Stimulated activated CD4-positive, alpha-beta T cell treated with anti-CD3 and anti-CD28 coated beads, Interleukin-12 subunit alpha, Interleukin-12 subunit beta, amount 100 ng/mL, for 48 hours (primary cell): ENCODE measurements at places on chromosomes 7 and 10.

DNA sequence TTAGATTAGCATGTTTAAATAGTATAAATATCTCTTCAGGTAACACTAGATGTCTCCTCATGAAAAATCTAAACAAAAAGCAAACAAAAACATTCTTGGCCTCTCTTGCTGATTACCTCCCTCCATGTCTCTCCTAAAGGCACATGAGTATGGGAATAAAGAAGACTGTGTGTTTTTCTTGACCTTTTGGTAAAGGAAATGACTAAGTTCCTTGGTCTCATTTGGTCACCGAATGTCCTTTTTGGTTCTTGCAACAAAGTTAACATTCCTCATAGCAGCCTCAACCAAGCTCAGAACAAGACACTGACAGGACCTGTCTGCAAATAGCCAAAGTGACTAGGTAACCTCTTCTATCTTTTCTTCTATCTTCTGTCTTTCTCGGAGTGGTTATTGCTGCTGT lies 35.5 kb downstream of the POM121L12 start:
- no peak for DNase-seq

DNA sequence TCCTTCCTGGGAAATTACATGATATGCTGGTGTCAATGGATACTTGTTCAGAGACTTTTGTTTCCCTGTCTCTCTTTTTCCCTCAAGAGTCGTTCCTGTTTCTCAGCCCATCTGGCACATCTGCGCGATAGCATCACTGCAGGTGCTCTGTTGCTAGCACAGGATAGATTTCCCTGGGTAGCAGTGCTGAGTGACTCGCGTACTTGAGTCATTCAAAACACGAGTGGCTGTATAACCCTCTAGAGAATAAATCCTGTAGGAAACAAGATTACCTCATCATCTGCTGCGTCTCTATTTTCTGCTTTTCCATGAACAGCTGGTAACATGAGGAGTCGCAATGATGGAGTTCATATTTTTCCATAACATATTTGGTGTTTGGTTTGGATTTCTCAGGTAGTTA lies 452.0 kb upstream of the FZD8 start:
- no peak for DNase-seq

GRCh38 chr7:158216198-158216597 lies 371.4 kb downstream of the PTPRN2 start:
- no peak for DNase-seq

GRCh38 chr10:118241229-118242137 lies 100.6 kb downstream of the FAM204A start:
- DNase-seq: peak; percentile 61

DNA sequence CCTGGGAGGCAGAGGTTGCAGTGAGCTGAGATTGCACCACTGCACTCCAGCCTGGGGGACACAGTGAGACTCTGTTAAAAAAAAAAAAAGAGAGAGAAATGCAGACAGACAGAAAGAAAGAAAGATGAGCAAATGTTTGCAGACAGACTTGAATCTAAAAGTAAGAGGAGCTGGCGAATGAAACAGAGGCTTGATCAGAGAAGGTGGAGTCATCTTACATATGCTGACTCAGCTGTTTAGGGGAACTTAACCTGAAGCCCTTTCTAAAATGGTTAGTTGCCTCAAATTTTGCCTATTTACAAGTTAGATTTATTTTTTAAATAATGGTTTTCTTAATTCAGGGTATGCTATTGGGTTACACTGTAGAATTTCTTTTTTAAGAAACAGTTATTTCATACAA lies 5.4 kb downstream of the FAM171A1 start:
- no peak for DNase-seq

DNA sequence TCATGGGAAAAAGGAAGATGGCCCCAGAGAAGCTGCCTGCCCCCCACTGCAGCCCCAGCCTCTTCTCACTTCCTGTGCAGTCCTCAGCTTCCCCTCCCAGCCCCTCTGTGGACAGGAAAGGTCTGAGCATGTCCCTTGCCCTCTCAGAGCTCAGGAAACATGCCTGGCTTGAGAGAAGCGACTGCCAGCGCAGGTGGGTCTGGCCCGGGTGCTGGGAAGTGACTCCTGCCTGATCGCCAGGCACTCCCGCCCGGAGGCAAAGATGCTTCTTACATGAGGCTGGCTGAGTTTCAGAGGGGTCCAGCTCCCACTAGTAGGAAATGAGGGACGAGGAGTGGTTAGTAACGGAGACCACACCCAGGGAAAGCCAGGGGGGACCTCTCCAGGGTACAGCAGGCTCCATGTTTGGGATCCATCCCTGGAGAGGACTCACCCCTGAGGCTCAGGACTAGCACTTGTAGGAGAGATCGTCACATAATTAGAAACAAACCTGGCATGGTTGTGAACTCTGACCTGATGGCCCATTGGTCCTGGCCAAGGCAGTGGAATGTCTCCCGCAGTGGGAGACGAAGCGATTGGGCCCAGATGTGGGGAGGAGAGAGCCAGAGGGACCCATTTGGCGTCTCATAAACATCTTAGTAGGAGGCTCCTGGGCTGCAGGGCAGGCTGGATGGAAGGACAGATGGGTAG lies 12.3 kb downstream of the ELN start:
- DNase-seq: no peak

- DNase-seq: no peak
Observed at GRCh38 chr7:54729107-54729506, 29.9 kb downstream of the SEC61G start.

GRCh38 chr10:123637326-123637880 lies 28.8 kb upstream of the GPR26 start:
- no peak for DNase-seq

GRCh38 chr7:66654275-66655112 lies 25.8 kb downstream of the KCTD7 start:
- peak; percentile 96 for DNase-seq

GRCh38 chr7:50591098-50591479 lies 25.9 kb upstream of the DDC start:
- no peak for DNase-seq

GRCh38 chr7:67923286-67923685 lies 926.7 kb downstream of the TYW1 start:
- no peak for DNase-seq

GRCh38 chr10:85250304-85250703 lies 921.9 kb downstream of the CCSER2 start:
- DNase-seq: no peak

- no peak for DNase-seq
Observed at GRCh38 chr7:70763961-70764691, 367.8 kb upstream of the GALNT17 start.

- DNase-seq: no peak
Observed at GRCh38 chr10:17235136-17235535, 7.1 kb downstream of the VIM start.

- no peak for DNase-seq
Observed at GRCh38 chr10:122485670-122486069, 24.3 kb downstream of the HTRA1 start.

- no peak for DNase-seq
Observed at GRCh38 chr7:77335581-77335980, 80.6 kb downstream of the GSAP start.

- no peak for DNase-seq
Observed at GRCh38 chr10:31134311-31134952, 102.8 kb upstream of the ZNF438 start.

DNA sequence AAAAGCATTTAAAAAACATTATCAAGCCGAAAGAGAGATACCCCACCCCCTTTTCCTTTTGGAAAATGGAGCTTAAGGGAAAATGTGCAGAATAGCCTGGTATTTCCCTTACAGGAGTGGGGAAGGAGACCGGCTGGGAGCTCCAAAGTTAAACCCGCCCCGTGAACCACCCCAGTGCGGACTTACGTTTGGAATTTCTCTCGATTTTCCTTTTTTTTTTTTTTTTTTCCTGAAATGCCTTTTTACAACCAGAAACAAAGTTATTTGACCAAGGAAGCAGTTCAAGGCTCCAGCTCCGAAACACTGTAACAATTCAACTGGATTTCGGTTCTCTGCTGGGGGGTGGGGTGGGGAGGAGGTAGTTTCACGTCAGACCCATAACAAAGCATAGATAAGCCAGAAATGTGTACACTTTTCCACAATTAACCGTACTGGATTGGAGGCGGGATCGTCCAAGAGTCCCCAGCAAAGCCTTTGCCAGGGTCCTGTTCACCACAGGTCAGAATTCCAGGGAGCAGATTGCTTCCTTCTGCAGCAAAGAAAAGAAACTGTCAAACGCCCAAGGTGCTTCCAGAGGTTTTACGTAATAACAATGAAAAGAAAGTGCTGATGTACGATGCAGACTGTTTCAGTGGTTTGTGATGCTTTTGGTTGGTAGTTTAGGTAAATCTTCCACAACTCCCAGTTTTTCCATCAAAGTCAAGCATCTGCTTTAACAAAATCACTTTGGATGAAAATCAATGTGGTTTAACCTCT lies 6.7 kb downstream of the SKIDA1 start:
- DNase-seq: no peak

- no peak for DNase-seq
Observed at GRCh38 chr7:55223023-55223422, 142.1 kb upstream of the LANCL2 start.

DNA sequence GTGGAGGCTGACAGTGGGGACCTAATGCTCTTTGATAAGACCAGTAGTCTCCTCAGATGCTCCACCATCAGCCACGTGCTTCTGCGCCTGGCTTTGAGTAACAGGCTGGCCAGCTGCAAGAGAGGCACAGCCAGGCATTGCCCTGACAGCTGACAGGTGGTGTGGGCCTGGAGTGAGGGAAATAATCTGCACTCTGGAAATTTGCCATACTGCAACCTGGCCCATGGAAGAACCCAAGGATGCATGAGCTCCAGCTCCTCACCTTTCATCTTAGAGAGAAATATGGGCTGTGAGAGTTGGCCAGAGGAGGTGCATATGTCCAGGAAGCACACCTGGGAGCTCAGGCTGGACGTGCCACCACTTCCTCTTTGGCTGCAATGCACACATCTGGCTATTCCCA lies 118.9 kb downstream of the PLXDC2 start:
- DNase-seq: no peak

- DNase-seq: no peak
Observed at GRCh38 chr10:85665681-85666080, 700.9 kb downstream of the GRID1 start.

- DNase-seq: no peak
Observed at GRCh38 chr7:155298288-155298833, 683 bp downstream of the INSIG1 start.

- DNase-seq: no peak
Observed at GRCh38 chr10:119449760-119450461, 92.6 kb downstream of the RGS10 start.

GRCh38 chr7:101066141-101066832 lies 19.0 kb upstream of the TRIM56 start:
- no peak for DNase-seq

- DNase-seq: no peak
Observed at GRCh38 chr7:96532428-96532935, 177.2 kb downstream of the SEM1 start.

DNA sequence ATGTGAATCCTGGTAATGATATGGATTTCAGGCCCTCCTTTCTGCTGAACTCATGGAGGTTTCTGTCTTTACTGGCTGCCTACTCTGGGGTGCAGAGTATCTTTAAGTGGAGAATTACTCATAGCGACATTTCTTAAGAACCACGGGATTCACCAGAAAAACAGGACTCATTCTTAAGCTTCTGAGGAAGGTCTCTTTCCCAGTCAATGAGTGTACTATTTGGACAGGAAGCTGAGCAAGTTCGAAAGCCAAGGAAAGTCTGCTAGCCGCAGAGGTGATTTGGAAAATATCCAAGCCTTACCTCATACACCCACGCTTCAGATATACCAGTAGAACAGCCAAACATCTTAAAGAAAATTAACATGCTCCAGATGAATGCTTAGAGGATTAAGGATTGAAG lies 377.6 kb upstream of the MYO3A start:
- DNase-seq: no peak

- DNase-seq: no peak
Observed at GRCh38 chr7:158772916-158773315, 56.4 kb downstream of the ESYT2 start.

GRCh38 chr10:97182288-97182990 lies 3.3 kb downstream of the SLIT1 start:
- no peak for DNase-seq

DNA sequence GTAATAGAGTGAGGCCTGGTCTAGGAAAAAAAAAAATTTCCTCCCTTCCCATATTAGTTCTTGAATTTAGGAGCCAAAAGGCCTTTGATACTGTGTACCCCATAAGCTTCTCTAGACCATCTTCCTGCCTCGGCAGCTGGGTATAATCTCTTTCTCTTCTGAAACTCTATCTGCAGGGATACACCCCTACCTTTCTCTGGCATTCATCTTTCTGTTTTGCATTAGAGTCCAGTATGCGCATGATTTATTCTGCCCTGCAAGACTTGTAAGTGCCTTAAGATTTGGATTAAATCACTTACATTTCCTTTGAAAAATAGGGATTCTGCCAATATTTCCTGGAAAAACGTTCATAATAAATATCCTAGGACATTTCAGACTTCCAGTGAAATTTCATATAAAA lies 431.2 kb downstream of the PLXDC2 start:
- no peak for DNase-seq

DNA sequence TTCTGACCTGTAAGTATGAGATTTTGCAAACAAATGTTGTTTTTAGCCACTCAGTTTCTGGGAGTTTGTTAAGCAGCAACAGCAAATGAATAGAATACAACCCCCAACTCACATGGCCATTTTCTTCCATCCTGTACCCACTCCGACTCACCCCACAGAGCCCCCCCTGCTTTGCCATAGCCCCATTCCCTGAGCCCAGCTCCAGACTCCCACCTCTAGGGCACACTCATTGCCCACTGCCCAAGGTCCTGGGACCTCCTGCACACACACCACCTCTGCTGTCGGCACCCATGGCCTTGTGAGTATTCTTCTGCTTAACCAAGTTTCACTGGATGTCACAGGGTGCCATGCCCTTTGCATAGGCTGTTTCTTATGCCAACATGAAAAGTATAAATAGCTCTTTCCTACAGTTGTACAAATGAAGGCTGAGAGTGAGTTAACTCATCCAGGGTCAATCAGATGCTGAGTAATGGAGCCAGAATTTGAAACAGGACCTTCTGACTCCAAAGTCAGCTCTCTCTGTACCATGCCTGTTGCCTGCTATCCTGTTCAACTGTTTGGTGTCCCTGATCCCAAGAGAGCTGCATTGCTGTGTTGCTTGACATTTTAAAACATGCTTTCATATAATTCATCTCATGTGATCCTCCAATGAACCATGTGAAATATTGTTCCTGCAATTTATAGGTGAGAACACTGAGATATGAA lies 367.8 kb upstream of the ZMIZ1 start:
- no peak for DNase-seq

- DNase-seq: no peak
Observed at GRCh38 chr10:131673396-131673795, 227.4 kb upstream of the PPP2R2D start.

DNA sequence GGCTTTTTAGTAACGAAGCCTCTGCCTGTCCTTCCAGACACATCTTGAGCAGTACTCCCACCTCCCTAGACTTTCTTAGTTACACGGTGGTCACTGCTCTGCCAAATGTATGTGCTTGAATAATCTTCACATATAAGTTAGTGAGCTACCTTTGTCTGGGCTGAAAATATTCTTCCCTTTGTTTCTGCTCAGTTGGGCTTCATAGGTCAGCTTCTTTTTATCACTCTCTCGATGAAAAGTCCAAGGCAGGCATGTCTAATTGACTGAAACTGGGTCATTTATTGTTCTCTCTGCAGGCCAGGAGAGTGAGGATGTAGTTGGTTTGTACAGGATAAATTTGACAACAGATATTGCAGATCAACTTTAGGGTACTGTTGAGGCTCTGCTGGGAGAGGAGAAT lies 636.7 kb upstream of the IGFBP3 start:
- DNase-seq: no peak

- no peak for DNase-seq
Observed at GRCh38 chr10:7151538-7151937, 259.3 kb downstream of the SFMBT2 start.
